Activated naive CD8-positive, alpha-beta T cell treated with anti-CD3 and anti-CD28 coated beads, Interleukin-2, amount 50 U/mL, for 16 hours (primary cell): ENCODE measurements at places on chromosomes 7 and 10.

DNA sequence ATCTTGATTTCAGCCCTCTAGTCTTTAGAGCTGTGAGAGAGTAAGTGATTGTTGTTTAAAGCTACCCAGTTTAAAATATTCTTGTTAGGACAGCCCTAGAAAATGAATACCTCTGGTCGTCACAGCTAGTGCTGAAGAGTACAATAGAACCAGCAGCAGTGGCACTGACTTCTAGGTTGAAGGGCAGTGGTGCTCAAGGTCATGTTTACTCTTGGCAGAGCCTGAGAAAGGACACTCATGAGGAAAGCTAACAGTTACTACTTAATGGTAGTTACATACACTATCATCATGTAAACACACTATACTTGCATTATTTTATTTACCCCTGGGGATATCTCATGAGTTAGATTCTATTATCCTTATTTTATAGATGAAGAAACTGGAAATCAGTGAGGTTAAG lies 323.0 kb downstream of the SH2D4B start:
- DNase-seq: no peak

DNA sequence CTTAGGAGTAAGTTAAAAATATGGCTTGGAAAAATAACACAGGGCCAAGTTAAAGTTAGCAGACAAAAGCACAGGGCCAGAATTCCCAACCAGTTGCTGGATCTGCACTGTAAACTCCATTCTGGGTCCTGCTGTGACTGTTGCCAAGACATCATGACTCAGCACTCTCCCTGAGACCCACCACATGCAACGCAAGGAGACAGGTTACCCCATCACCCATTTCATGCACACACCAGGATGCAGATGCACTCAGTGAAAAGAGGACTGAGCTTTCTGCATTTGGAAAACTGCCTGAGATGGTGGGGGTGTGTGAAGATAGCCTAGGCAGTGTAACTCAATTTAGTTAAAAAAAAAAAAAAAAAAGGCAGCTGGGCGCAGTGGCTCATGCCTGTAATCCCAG lies 97.6 kb upstream of the ZNF438 start:
- DNase-seq: no peak

GRCh38 chr7:6271060-6271658 lies 1.3 kb downstream of the CYTH3 start:
- DNase-seq: no peak

DNA sequence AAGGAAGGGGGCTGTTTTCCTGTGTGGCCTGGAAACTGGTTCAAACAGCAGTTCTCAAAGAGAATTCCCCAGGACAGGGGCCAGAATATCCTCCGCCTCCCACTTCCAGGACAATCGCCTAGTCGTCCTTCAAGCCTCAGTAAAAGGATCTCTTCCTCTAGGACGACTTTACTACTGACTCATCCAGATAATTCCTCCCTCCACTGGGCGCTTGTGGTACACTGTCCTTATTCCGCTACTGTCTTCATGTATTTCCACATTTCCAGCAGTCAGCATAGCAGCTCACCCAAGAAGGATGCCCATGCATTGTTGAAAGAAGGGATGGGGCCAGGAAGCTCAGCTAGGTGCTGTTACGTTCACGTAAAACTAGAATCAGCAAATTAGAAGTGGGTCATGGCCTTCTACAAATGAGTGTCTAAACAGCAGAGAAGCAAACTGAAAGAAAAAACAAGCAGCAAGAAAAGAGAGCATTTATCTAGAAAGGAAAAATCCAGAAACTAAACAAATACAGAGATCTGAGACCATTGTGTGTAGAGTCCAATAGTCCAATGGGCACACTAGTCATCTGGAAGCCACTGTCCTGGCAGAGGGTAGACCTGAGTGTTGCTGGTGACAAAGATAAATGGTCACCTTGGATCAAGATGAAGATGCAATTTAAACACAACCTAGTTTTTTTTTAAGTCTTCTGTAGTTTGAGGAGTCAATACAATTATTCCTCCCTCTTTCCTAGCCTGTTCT lies 26.3 kb downstream of the CLRN3 start:
- no peak for DNase-seq

DNA sequence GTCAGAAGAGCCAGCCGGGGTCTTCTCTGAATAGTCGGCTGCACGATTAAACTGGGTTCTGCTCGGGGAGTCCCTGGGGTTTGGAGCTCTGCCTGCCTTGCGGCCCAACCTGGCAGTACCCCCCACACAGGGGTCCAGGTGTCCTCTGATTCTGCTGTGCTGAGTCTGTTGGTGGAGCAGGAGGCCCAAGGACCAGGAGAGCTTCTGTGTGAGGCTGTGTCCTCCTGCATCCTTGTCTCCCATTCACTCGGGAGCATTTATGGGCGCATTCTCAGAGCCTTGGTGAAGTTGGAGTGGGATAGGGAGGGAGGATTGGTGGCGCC lies 14.2 kb downstream of the INPP5A start:
- DNase-seq: no peak

GRCh38 chr7:11473220-11473619 lies 358.8 kb downstream of the THSD7A start:
- DNase-seq: no peak

GRCh38 chr10:117294039-117294645 lies 53.2 kb downstream of the SLC18A2 start:
- no peak for DNase-seq

- DNase-seq: no peak
Observed at GRCh38 chr7:22654831-22655230, 72.2 kb upstream of the IL6 start.

DNA sequence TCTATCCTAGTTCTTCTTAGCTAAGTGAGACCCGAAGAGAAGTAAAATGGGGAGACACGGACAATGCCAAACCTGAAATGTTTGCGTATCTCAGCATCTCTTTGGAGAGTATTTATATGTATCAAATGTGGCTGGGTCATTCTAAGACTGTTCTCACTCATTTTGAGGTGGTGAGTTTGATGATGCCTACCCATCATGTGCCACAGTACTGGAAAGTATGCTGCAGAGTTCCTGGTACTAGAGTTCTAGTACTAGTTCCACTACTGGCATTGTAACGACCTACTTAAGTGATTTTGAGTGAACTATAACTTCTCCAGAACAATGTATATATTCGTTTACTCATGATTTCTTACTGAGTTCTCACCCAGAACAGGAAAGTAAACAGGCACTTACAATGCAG lies 41.9 kb downstream of the ARMC3 start:
- no peak for DNase-seq

- no peak for DNase-seq
Observed at GRCh38 chr7:107933386-107934013, 42.5 kb downstream of the DLD start.

GRCh38 chr10:33963729-33964128 lies 629.3 kb upstream of the NRP1 start:
- DNase-seq: no peak
